ENCODE measurements at places on chromosomes 16 and 17. TPM values are rescaled to one million over a fixed set of nuclear protein-coding genes. Genes with fewer than 3 reads are reported as not detected.

DNA sequence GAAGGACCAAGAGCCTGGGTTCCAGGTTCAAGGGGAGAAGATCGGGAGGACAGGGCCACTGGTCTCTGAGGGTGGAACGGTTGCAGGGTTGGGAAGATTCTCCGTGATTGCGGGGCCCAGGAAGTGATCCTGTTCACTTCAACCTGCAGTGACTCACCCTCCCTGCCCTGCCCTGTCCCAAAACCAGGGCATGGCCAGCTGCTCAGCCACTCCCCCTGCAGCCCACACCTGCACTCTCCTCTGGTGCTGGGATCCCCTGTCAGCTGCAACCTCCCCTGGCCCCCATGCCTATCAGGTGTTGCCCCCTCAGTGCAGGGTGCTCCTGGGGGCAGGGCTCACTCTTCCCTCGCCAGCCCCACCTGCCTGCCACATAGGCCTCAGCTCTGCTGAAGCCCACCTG is 1.1 kb downstream of the RUNDC3A start:
- DNase-seq = no peak

DNA sequence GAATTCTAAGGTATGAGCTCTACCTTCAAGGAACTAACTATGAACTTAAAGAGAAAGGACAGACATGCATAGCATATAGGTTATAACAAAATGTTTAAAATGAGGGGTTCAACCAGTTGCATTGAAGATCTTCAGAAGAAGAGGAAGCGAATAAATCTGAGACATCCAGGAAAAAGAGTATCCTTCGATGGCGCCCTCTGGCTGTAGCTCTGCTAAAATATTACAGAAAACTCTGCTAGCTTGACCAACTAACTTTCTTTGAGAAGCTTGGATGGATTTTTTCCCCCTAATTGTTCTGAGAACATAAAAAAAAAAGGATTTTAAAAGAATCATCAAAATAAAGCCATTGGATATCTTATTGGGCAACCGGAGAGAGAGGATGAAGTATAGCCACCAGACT is 659.9 kb upstream of the SOX9 start:
- DNase-seq = peak; percentile 49

DNA sequence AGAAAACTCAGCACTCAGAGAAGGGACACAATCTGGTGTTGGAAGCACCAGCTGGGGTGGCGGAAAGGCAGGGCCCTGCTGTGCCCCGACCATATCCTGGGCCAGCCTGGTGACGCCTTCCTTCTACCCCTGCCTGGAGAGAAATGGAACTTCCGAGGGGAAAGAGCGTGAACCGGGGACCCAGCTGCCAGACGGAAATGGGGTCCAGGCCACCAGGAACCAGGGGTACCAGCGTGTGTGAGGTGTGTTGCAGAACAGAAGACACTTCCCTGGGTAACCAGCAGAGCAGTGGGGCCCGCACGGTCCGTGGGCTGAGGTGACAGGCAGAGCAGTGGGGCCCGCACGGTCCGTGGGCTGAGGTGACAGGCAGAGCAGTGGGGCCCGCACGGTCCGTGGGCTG is 6.8 kb downstream of the RAB40B start:
- DNase-seq = no peak

GRCh38 chr17:69579961-69580677 is 165.6 kb downstream of the MAP2K6 start:
- DNase-seq = no peak

GRCh38 chr17:70405492-70406220 is 236.3 kb downstream of the KCNJ2 start:
- DNase-seq = no peak

DNA sequence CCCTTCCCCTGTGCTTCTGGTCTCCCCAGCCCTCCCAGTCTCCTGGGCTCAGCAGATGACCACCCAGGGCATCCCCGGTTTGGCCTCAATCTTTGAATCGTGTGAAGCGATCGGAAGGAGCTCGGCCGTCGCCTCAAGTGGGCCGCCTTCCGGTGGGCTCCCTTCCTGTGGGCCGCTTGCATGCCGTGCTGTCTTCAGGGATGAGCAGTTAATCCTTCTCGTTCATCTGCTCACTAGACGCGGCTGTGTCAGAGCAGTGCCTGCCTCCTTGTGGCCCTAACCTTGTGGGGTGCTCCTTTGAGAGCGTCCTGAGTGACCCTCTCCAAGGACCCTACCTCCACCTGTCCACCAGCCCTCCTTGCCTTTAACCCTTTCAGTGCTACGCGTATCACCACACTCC is 40.4 kb downstream of the BAIAP2 start:
- DNase-seq = no peak

DNA sequence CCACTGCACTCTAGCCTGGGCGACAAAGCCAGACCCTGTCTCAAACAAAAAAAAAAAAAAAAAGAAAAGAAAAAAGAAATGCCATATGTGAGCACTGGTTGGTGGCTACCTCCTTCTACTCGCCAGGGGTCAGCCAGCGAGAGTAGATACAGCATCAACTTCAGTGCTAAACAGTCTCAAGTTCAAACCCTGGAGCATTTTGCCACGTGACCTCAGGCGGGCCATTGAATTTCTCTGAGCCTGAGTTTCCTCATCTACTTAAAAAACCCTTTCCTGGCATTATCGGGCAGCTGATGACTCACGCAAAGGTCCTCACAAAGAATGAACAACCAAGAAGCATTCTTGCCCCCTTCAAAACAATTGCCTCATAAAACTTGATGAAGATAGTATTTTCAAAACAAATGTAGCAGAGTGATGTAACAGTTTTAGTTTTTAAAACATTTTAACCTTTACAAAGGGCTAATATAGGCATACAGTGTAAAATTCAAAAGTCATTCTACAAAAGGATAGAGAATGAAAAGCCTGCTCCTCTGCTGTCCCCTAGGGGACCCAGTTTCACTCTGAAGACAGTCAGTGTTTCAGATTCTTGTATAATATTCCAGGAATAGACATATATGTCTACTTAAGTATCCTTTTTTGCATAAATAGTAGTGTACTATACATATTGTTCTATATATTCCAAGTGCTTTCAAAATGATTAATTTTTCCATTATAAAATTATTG is 28.4 kb downstream of the DNAH2 start:
- DNase-seq = no peak

DNA sequence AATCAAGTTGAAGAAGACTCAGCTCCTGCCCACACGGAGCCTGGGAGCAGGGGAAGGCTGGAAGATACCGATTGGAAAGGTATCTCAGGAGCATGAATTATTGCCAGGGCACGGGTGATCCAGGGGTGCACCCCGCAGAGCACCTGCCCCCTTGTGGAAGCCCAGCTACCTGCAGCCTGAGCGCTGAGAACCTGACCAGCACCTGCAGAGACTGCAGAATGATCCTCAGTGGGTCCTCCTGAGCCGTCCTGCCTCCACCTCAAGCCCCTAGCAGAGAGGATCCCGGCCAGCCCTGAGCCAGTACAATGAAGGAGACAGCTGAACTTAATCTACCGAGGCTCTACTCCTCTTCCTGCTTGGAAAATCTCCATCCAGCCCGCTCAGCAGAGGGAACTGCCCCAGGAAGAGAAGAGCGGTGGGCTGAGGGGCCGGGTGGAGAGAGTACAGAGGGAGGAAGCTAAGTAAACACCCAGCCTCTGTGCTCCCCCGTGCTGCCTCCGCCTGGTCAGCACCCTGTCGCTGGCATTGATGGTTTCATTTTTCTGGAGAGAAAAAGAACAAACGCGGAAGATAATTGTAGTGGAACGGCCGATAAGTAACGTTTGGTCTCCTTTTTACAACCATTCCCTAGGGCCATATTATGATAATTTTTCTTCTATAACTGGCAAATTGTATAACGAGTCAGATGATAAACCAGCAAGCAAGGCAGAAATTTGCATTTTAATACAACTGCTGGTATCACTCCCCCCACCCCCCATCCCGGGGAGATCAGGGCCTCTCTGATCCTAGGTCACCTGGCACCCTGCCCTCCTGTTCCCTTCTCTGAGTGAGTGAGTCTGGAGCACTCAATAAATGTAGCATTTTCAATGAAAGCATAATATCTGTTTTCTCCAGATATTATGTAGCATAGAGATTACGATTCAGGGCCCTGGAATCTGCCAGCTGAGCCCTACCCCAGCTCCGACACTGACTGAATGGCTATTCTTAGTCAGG is 204.5 kb upstream of the RPL38 start:
- DNase-seq = peak; percentile 61

DNA sequence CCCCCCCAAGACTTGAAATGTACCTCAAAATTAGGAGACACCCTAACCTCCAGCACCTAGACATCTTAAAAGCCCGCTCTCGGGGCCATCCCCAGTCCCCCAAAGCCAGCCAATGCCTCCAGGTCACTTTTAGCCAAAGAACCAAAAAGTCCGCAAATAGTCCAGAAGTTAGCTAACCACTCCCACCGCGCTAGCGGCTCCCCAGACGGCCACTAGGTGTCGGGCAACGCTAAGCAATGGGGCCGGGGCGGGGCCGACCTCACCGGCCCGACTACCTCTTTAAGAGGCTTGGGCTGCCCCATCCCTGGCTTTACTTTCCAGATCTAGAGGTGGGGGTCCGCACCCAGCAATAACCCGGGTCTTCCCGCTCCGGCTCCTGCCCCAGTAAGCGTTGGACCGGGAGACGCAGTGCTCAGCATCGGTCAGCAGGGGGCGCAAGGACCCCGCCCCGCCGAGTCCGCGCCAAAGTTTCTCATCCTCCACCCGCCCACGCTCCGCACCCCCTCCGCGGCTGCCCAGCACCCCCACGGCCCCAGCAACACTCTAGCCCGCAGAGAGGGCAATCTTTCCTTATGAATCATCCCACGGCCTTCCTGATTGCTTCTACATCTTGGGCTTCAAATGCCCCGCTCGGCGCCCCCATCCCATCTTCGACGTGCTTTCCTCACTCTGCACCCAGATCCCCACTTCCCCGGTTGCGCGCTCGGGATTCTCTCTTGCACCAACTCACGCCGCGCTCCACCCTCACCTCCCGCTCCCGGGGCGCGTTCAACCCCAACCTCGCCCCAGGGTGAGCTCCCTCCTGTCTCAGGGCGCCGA is 765 bp downstream of the COL1A1 start:
- DNase-seq = peak; percentile 88

DNA sequence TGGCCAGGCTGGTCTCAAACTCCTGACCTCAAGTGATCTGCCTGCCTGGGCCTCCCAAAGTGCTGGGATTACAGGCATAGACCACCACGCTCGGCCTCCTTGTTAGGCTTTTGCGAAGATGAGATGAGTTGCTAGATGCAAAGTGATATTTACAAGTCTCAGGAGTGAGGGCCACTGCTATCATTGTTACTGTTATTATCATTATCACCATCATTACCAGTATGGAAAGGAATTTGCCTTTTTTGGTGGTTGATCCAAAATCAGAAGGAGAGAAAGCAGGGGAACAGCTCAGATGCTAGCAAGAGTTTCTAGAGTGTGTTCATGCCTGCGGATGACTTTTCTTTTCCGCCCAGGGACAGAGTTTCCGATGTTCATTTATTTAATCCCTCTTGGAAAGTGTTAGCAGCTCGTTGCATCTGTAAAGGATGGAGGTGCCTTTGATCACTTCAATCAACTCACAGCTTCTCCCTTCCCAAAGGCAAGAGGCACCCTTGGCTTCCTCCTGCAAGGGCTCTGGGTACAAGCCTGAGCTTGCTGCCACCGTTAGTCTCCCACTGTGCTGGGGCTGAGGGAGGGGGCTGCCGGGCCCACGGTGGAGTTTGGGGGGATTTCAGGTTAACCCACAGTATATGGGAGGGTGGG is 21.6 kb downstream of the ITPRIPL2 start:
- no peak for DNase-seq

DNA sequence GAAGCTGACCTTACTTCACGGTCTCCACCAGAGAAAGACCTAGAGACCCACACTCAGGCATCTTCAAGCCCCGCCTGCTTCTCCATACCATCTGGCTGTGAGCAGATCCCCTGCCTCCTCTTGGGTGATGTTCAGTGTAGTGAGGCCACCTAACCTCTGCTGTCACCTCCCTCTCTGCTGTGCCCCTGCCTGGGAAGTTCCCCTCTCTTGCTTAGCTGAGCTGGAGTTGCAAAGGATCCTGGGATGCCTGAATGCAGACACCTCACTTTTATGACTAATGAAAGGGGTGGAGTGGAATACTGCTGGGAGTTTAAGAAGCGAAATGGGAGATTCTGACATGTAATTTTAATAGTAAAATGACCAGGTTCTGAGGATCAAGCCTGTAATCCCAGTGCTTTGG is 5.8 kb downstream of the IRX3 start:
- no peak for DNase-seq

DNA sequence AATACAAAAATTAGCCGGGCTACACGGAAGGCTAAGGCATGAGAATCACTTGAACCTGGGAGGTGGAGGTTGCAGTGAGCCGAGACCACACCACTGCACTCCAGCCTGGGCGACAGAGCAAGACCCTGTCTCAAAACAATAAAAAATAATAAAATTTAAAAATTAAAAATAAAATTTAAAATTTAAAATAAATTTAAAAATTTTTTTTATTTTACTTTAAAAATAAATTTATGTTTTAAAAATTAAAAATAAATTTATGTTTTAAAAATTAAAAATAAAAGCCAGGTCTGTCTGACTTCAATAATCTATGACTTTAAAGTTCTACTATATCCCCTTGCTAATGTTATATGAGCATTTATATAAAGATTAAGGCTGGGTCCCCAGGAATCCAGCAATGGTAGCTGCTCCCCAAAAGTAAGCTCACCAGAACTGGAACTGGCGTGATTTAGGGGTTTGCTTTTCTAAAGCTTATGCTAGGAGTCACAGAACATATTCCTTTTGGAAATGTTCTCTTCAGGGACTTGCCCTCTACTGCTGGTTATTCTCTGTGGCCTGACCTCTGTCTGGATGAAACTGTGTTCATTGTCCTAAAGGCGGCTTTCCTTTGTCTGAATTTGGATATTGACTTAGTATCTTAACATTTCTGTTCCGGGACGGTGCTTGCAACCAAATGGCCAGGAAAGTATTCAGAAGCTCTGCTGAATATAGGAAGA is 140.2 kb upstream of the NOL11 start:
- no peak for DNase-seq

DNA sequence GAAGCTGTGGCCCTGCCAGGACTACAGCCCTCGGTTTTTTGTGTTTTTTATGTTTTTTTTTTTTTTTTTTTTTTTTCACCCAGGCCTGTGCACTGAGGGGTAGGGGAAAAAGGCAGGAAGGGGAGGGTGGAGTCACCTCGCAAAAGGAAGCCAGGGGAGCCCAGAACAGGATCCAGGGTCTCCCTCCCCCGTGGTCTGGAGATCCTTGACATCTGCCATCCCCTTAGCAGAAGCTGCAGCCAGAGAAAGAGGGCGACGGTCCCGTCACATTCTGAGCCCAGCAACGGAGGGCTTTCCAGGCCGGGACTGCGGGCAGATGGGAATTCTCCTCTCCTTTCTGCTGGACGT is 29.1 kb upstream of the PHOSPHO1 start:
- DNase-seq = no peak

GRCh38 chr16:17915791-17916190 is 420.7 kb downstream of the NPIPA8 start:
- DNase-seq = no peak

HID1 gene
- 19.7 TPM for total RNA-seq

NHLRC4 gene
- total RNA-seq = not detected

CTF1 gene
- total RNA-seq = 5.3 TPM

HSPB9 gene
- not detected for total RNA-seq

CCL23 gene
- 2.7 TPM for total RNA-seq

CFAP119 gene
- 19.4 TPM for total RNA-seq

KRTAP9-8 gene
- not detected for total RNA-seq

MARVELD3 gene
- 7.7 TPM for total RNA-seq

ESRP2 gene
- 45.0 TPM for total RNA-seq

CCL17 gene
- not detected for total RNA-seq

C16orf96 gene
- 0.11 TPM for total RNA-seq

CBX2 gene
- total RNA-seq = 1.2 TPM
